Activated CD8-positive, alpha-beta memory T cell treated with anti-CD3 and anti-CD28 coated beads for 24 hours (primary cell): ENCODE measurements at places on chromosomes 4 and X.
A peak's percentile ranks its signal among the peaks of the same experiment; 100 is the strongest.

- no peak for DNase-seq
Measured at GRCh38 chr4:55834086-55834795, 14.7 kb downstream of the EXOC1L start.

GRCh38 chrX:34467437-34467836 is 189.6 kb downstream of the TMEM47 start:
- no peak for DNase-seq

- DNase-seq, result no peak
Measured at GRCh38 chr4:47933840-47934239, 19.5 kb upstream of the NFXL1 start.

GRCh38 chr4:83067058-83067639 is 32.2 kb downstream of the COPS4 start:
- no peak for DNase-seq

- DNase-seq, result no peak
Measured at GRCh38 chrX:133215017-133215416, 3.1 kb downstream of the TFDP3 start.

GRCh38 chr4:32564626-32565025 is 1844.5 kb downstream of the PCDH7 start:
- DNase-seq, result no peak

GRCh38 chr4:126081336-126081735 is 766.6 kb downstream of the FAT4 start:
- no peak for DNase-seq

DNA sequence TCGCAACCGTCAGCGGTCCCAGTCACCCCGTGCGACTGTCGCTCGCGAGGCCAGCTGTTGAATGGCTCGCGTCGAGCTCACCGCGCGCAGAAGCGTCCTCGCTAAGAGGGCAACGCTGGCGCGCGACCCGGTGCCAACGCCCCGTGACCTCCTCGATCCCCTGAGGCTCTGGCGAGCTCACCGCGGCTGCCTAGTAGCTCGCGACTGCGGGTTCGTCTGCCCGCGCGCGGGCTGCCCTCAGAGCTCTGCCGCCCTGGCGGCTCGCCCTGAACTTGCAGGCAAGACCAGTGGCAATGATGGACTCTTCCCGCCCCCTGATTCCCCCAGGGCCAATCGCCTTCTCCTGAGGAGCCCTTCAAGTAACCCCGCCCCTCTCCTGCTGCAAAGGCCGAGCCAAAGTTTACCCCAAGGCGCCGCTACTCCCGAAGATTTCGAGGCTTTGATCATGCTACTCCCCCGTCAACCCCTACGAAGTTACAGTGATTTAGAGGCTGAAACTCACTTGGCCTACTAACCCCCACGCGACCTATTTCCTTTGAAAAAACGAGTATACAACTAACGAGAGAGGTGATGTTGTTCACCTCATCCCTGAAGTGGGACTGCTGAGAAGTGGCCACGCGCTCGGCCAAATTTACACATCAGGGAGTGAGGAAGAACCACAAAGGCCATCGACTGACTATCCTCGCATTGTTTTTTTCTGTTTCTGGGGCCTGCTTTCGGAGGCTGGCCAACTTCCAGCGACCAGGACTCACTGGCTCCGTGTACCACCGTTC is 37.5 kb downstream of the PGRMC1 start:
- peak; percentile 67 for DNase-seq

DNA sequence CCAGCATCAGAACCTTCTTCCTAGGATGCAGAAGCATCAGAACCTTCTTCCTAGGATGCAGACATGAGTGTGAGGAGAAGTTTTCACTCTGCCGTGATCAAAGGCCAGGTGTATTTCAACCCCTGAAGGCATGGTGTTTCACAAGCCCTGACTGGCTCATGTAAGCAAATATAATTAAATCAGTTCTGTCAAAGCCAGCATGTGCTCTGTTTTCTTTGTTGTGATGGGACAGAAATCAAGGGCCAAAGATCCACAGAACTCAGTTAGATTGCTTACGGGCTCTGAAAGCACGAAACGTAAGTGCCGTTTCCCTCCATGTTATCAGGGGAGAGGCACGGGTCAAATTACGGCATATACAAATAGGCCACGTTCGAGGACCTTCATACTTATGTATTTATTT is 32.0 kb upstream of the CLDN24 start:
- no peak for DNase-seq

- DNase-seq, result no peak
Measured at GRCh38 chr4:46931981-46932380, 22.9 kb upstream of the COX7B2 start.

- no peak for DNase-seq
Measured at GRCh38 chrX:15016051-15016450, 142.8 kb downstream of the MOSPD2 start.

DNA sequence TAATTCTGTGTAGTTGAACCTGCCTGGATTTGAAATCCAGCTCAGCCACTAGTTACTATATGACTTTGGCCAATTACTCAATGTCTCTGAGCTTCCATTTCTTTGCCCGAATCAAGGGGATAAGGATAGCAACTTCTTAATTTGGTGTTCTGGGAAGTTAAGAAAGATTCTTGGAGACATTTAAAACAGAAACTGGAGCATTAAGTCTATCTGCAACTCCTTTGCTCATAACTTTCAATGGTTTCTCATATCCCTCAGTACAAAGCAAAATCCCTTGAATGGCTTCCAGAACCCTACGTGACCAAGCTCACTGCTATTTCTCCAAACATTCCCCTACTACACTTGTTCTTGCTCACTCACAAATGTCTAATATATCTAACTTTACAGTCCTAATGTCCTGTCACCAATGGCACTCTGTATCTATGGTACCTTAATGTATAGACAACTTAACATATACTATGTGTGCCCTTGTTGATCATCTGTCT is 849.1 kb upstream of the SLIT2 start:
- DNase-seq, result no peak

DNA sequence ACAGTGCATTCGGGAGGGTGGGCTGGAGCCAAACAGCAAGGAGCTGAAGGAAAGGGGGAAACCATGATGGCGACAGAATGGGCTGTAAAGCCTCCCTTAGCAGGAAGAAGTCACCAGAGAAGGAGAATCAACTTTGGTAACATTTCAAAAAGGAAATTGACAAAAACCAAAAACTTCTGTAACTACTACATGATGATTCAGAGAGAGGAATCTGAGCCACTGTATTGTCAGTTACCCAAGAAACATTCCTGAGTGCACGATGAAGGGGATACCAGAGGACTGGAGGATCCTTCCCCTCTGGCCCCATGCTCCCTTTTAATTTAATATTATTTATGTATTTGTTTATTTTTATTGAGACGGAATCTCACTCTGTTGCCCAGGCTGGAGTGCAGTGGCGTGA is 26.3 kb downstream of the PDHA1 start:
- DNase-seq, result no peak

DNA sequence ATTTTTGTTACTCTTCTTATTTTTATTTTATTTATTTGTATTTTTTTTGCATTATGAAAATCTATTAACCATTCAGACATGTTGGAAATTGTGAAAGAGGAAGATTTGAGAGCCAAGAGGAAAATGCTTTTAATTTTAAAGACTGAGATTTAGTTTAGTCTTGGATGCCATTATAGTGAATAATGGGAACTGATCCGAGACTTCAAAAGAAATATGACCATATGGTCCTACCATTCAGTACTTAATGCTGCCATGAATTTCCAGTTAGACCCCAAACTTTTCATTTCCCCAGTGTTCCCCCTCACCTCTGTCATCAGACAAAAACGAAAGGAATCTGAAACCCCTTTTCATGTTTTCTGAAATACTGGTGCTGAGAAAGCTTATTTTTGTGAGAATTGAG is 95.5 kb downstream of the TENM3 start:
- DNase-seq, result no peak

- DNase-seq, result no peak
Measured at GRCh38 chr4:184684491-184685189, 35.1 kb downstream of the PRIMPOL start.

- DNase-seq, result no peak
Measured at GRCh38 chr4:139552517-139553307, 3.3 kb downstream of the SETD7 start.

- no peak for DNase-seq
Measured at GRCh38 chr4:158234671-158235070, 24.4 kb downstream of the TMEM144 start.

- no peak for DNase-seq
Measured at GRCh38 chr4:151537687-151538086, 128.7 kb downstream of the FHIP1A start.

GRCh38 chr4:76563454-76564122 is 128.6 kb downstream of the SHROOM3 start:
- no peak for DNase-seq

- peak; percentile 95 for DNase-seq
Measured at GRCh38 chr4:107989537-107990386, at the start of gene HADH. Gene HADH (plus strand): TSS chr4:107989889. CDS start chr4:107989933, 44 bp downstream.
